Fibroblast of skin of left biceps (primary cell): ENCODE measurements at places on chromosomes 11 and 22.

GRCh38 chr11:43868852-43869567, 11.6 kb upstream of the ALKBH3 start:
- DNase-seq: peak; percentile 33

DNA sequence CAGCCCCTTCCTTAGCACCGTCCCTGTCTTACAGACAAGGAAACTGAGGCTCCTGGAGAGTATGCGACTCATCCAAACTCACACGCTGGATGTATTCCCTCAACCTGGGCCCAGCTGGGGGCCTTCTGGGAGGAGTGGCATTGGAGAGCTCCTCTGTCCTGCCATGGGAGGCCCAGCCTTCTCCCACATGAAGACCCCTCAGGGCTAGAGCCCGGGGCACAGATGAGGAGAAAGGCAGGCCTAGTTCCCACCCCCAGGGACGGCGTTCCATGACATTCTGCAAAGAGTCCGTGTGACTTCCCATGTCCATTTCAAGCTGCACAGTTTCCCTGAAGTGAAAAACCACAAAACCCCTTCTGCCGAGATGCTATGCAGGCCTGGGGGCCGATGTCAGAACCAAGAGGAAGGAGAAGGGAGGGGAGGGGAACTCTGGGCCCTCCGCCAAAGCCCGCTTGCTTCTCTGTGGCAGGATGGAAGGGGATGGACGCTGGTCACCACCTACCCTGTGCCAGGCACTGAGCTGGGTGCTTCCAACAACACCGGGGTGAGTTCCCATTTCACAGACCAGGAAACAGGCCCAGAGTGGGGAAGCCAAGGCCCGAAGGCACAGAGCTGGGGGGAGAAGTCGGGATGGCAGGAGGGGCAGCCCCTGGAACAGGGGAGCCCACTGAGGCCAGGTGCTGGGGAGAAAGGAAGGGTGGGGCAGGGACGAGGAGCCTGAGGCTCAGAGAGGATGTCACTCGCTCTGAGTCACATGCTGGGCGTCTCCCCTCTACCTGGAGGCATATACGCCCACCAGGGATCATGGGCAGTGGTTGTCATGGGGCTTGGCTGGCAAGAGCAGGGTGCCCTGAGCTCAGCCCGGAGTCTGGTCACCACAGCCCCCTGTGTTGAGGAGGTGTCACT, 15.7 kb downstream of the RAC2 start:
- peak; percentile 39 for DNase-seq

GRCh38 chr11:6986487-6986886, 33.7 kb downstream of the ZNF214 start:
- no peak for DNase-seq

GRCh38 chr11:23727794-23728193, 769.1 kb upstream of the LUZP2 start:
- DNase-seq: peak; percentile 10

- DNase-seq: no peak
Measured at GRCh38 chr11:130582981-130583380, 134.5 kb downstream of the ADAMTS15 start.

- peak; percentile 18 for DNase-seq
Measured at GRCh38 chr11:68010090-68011041, at the start of gene ALDH3B1. Gene ALDH3B1, plus strand, starts transcription at chr11:68010327. Its CDS starts 4,971 bp downstream, at chr11:68015298.

- DNase-seq: peak; percentile 17
Measured at GRCh38 chr11:12963792-12964536, 45.2 kb upstream of the RASSF10 start.

DNA sequence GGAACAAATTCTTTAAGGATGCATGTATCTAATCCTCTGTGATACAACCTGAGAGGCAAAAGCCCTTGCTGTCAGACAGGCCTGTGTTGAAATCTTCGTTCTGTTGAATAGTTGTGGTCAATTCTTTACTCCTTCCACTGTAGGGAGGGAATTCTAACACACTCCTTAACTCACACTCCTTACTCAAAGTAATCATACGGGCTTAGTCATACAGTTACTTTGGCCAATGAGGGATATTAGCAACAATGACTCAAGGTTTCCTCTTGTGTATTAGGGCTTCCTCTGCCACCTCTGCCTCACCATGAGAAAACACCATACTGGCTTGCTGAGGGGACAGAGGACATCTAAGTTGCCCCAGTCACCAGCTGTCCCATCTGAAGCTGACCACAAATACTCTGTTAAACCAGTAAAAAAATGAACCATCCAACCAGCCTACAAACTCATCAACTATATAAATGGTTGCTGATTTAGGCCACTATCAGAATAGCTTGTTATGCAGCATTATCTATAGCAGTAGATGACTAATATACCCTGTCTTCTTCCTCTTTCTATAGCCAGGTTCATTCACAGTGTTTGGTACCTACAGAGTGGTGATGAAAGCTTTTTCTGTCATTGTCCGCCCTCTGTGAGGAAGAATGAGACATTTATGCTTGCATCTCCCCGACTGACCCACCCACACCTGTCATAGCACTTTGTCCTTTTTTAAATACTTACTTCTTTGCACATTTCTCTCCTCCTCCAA, 322.8 kb upstream of the SYN3 start:
- peak; percentile 82 for DNase-seq

DNA sequence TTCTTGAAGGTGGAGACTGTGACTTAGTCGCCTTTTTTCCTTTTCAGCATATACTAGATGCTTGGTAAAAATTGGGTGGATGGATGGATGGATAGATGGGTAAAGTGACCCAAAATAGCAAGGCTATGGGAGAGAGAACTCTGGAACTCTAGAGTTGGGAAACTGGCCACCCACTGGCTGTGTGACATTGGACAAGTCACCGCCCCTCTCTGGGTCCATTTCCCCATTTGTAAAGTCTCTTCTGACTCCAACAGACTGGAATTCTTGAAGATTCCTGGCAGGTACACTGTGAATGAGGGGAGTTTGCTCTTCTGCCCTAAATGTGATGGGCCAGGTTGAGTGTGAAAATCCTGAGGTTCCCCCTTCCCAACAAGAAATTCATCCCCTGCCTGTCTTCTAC, 8.0 kb downstream of the TKFC start:
- DNase-seq: no peak

DNA sequence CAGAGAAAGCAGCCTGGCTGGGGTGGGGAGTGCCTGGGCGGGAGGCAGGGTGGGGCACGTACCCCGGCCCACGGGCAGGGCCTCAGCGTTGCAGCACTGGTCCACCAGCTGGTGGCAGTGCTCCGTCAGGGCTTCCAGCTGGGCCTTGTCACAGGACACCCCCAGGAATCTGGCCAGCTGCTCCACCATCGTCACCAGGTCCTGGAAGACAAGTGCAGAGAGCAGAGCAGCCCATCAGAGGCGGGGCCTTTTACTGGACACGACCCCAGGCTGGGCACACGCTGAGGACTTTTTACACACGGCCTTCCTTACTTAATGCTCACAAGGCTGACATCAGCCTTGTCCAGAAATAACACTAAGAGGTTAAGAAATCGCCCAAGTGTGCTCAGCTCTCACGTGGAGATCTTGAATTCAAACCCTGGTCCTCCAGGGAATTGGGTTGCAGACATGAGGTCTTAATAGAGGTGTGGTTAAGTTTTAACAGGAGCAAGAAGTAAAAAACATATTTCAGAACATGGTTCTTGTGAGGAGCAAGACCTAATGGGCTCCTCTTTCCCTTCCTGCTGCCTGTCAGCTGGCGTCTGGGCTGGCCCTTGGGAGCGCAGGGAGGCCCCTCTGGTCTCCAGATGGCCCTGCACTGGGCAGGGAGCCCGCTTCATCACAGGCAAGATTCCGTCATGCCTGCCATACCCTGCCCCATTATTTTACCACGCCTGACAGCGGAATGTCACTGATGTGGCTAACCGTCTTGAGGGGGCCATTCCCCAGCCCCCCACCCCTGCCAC, 17.1 kb upstream of the EFCAB6 start:
- peak; percentile 61 for DNase-seq

DNA sequence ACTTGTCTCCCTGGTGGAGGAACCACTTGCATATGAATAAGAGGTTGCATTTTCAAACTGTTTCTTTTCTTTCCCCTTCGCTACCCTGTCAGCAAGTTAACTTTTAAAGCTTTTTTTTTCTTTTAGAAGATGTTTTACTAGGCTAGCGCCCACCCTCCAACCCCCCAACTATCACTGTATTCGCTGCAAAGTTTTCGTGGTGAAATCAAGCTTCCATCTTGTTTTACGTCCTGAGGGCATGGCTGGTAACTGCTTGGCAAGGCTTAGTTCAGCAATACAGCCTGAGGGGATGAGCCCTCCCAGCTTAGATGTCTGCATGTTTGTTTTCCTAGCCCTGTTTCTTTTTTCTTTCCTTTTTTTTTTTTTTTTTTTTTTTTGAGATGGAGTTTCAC, 1359.3 kb downstream of the LRRC4C start:
- DNase-seq: no peak

DNA sequence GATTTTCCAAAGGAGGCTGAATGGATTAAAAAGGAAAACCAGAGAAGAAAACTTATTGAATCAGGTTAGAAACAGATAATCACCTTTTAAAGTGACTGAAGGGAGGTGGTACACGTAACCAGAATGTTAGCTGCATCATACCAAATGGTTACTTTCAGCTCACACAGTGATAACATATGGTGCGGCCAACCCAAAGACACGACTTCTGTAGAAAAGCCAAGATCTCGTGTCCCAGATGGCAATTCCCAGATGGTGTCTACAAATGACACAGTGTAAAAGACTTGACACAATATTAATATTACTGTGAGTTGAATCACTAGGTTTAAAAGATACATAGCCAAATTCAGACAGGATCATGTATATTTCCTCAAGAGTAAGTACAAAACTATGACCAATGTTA, 5.2 kb downstream of the PPP2R1B start:
- no peak for DNase-seq
